Naive thymus-derived CD8-positive, alpha-beta T cell (primary cell): ENCODE measurements at places on chromosomes 3 and 15. TPM values are rescaled to one million over a fixed set of nuclear protein-coding genes. Genes with fewer than 3 reads are reported as not detected.

The ACKR2 gene
- total RNA-seq: 0.85 TPM

The CACNA1D gene
- not detected for total RNA-seq

The CPB1 gene
- total RNA-seq: not detected

The EXD1 gene
- not detected for total RNA-seq
